CD4-positive, CD25-positive, alpha-beta regulatory T cell (primary cell): ENCODE measurements at places on chromosomes 16 and 17.

GRCh38 chr16:28192806-28193529 lies 18.8 kb downstream of the XPO6 start:
- DNase-seq: peak; percentile 92

DNA sequence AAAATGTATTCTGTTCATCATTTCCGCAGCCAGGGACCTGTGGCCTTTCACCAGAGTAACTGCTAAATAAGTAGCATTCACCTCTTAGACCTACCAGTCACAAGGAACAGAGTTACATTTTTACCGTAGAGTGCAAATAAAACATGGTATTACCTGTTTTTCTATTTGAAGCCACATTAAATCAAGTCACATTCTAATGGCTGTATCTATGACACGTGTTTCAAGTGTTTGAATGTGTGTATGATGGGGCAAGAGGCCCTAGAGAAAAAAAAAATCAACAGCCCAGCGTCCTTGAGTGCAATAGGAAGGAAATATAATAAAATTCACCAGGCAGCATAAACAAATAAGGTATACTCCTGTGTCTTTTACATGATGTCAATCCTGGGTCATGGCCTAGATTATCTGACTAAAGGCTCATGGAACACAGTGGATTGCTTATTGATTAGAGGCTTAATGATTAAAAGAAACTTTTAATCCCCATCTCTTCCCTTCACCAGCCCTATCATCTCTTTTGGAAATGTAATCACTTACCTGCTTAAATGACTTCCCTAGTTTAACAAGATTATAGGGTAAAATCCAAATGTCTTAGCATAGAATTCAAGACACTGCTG lies 168.7 kb upstream of the CDH5 start:
- no peak for DNase-seq

DNA sequence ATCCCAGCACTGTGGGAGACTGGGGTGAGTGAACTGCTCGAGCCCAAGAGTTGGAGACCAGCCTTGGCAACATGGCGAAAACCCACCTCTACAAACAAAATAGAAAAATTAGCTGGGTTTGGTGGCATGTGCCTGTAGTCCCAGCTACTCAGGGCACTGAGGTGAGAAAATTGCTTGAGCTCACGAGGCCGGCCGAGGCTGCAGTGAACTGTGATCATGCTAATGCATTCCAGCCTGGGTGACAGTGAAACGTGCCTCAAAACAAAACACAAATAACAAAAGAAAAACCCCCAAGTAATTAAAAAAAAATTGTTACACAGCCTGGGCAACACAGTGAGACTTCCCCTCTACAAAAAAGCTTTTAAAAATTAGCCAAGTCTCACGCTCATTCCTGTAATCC lies 5.0 kb downstream of the CCDC47 start:
- DNase-seq: no peak

GRCh38 chr17:8913091-8913490 lies 45.6 kb upstream of the PIK3R6 start:
- no peak for DNase-seq

GRCh38 chr17:64074704-64075426 lies 54.4 kb upstream of the ICAM2 start:
- DNase-seq: no peak
